ENCODE measurements at places on chromosomes 12 and 14.

GRCh38 chr12:20629414-20630156 lies 65.5 kb upstream of the SLCO1C1 start:
- no peak for DNase-seq

DNA sequence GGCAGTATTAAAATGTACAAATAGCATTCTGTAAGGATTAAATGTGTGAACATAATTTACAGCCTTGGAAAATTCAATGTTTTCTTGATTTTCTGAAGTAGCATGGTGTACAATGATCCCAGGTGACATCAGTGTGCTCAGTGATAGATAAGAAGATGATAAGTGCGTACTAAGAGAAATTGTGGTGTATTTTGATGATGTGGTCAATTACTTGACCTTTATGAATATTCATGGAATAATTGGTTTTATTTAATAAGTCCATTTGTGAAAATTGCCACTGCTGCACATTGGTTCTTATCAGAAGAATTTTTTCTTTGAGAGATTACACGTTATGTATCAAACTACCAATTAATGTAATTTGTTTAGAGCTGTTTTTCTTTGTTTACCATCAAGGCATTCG lies 128.8 kb downstream of the FOXG1 start:
- DNase-seq, result no peak

DNA sequence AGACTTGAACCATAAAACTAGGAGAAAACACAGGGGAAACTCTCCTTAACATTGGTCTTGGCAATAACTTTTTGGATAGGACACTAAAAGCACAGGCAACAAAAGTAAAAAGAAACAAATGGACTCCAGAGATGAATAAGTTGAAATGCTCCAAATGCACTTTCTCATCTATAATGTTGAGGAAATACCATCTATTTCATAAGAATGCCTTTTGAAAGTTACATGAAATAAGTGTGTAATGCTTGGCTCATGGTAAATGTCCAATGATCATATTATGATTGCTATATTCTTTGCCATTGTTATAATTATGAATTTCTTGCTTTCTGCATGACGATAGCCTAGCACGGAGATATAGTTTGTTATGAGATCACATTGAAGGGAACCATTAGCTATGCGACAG lies 19.8 kb downstream of the PDE6H start:
- DNase-seq, result no peak

DNA sequence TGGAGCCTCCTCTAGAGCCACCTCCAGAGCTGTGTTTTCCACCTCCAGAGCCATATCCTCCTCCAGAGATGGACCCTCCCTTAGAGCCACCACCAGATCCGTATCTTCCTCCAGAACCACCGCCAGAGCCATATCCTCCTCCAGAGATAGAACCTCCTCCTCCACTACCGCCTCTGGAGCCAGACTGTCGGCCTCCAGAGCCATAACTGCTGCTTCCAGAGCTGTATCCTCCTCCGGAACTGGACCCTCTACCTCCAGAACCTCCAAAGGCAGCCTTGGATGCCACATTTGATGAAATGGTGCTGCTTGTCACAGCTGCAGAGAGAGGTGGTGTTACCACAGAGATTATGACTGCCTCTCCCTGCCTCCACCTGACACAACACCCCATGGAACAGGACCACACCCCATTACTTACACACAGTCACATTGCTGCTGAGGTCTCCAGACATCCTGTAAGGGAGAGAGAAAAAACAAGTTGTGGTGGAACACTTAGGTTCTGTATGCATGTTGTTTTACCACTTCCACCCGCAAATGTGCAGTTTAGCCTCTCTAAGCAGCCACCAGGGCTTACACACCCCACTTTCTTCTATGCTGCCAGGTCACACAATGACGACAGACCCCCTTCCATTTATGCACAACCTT lies 6.8 kb downstream of the KRT2 start:
- DNase-seq, result peak; percentile 40

- DNase-seq, result no peak
Measured at GRCh38 chr14:94173471-94173884, 644 bp upstream of the PPP4R4 start.

GRCh38 chr12:25286837-25287236 lies 36.1 kb upstream of the KRAS start:
- DNase-seq, result no peak

DNA sequence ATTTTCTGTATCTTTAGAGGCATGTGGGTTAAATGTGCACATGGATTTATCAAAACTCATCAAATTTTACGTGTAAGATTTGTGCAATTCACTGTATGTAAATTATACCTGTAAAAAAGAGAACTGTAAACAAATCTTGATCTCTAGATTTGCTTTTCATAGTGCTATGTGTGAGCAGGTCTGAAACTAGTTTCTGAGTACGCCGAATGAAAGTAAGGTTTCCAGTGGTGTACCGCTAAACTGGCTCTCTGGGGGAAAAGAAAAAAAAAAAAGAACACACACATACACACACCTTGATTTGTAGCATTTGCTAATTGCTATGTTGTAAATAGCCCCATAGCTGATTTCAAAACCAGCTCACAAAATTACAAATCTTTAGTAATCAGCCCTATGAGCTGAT lies 8.6 kb upstream of the SLC41A2 start:
- no peak for DNase-seq

GRCh38 chr12:5220835-5221234 lies 177.2 kb downstream of the KCNA5 start:
- peak; percentile 1 for DNase-seq

GRCh38 chr12:94191811-94192210 lies 43.4 kb downstream of the PLXNC1 start:
- DNase-seq, result no peak

DNA sequence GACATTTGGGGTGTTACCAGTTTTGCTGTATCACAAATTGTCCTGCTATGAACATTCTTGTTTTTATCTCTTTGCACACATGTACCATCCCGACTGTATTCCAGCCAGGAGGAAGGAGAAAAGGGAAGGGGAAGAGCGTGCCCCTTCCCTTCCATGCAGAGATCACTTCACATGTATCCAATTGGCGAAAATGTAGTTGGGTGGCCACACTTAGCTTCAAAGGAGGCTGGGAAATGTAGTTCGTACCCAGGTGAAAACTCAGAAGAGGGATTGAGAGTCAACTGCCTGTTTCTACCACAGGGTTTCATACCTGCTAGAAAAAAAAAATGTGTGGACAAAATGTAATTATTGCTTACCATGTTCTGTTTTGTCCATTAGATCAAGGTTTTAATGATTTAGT lies 189.1 kb upstream of the PELI2 start:
- DNase-seq, result no peak

DNA sequence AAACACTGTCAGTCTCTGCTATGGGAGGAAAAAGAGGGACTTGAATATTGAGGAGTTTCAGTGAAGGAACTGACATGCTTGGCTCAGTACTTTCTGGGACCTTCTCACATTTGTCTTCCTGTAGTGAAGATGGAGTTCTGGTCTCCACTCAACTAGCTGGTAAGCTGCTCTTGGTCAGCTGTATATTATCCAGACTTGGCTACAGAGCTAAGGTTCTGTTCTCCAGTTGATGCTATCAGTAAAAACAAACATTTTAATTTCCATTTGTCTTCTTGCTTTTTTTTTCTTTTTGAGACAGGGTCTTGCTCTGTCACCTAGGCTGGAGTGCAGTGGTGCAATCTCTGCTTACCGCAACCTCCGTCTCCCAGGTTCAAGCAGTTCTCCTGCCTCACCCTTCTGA lies 5.3 kb downstream of the RNF34 start:
- no peak for DNase-seq

DNA sequence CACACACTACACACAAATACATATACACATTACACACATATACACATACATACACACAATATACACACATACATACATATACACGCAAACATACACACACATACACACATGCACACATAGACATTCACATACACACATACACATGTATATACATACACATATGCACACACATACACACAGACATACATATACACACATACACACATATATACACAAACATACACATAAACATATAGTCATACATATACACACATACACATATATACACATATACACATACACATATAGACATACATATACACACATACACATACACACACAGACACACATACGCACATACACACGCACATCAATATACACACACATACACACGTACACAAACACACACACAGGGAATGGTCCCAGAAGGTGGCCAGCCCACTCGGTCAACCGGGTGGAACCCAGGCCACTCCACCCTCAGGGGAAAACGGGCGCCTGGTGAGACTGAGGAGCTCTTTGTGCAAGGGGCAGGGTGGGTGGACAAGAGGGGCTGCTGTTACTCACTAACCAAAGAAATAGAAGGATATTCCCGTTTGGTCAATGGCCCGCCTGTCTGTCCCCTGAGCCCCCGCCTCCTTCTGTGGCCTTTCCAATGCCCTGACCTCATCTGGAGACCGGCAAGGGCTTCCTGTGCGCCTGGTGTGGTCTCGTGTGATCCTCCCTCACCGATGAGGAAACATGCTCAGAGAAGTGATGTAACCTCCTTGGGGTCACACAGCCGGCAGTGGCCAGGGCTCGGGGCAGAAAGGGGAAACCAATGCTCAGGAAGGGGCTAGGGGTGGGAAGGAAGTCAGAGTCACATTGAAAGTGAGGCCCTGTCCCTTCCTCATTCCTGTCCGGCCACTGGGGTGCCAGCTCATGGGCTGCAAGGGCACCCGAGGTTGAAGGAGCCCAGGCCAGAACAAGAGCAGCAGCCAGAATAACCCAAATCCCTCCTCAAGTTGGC lies 5.3 kb downstream of the TRPV4 start:
- peak; percentile 14 for DNase-seq

DNA sequence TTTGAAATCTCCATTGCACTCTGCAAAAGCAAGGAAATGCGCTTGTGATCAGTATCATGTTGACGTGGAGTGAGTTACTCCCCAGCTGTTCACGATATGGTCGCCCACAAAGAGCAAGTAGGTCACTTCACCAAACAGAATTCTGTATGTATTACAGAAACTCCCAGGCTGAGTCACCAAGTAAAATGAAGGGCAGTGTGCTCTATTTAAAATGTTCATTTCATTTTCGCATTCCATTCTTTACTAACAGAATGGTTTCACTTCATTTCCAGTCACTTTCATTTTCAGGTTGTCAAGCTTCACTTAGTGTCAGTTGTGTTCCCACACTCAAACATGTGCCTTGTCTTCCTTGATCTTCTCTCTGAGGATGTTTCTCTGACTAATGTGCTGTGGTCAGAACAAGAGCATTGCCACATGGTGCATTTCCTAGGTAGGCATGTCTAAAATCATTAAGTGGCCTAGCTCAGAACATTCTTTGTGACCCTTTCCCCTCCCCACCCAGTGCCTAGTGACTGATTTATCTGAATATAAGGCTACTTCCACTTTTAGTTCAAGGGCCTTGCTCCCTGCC lies 391.2 kb downstream of the RAD51B start:
- peak; percentile 68 for DNase-seq

- DNase-seq, result no peak
Measured at GRCh38 chr12:110744601-110745264, 2.0 kb upstream of the PPP1CC start.

GRCh38 chr12:77842430-77842829 lies 11.7 kb downstream of the NAV3 start:
- no peak for DNase-seq

DNA sequence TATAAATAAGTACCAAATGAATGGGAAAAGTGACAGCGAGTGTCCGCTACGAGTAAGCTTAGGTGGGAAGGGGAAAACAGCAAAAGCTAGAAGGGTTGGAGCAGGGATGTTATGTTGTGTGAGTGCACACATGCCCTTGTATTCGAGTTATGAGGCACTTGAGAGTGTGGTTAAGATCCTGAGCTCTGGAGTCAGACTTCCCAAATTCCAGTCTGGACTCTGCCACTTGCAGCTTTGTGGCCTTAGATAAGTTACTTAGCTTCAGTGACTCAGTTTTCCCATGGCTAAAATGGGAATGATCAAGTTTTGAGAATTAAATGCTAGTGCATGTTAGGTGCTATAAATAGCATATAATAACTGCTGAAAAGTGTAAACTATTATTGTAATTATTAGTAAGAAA lies 44.9 kb downstream of the KTN1 start:
- DNase-seq, result no peak

- DNase-seq, result no peak
Measured at GRCh38 chr12:25372002-25372401, 121.3 kb upstream of the KRAS start.

DNA sequence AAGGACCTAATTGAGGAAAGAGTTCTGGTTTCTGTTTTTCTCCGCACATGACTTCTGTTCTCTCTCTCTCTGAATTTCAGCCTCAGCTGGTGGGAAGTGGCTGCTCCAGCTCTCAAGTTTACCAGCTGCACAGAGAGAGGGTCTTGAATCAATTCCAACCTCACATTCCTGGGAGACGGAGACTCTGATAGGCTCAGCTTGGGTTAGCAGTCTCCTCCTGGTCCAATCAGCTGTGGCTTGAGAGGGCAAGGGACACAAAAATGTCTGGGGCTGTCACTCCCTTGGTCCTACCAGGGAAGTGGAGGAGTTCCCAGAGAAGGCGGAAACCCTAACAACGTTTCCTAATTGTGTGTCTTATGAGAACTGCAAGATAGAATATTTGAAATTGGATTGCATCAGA lies 7.0 kb downstream of the CCDC63 start:
- DNase-seq, result no peak

GRCh38 chr14:100065111-100065871 lies at the start of gene EVL:
EVL (plus strand) TSS chr14:100065422; CDS start chr14:100065501, 79 bp downstream.
- peak; percentile 80 for DNase-seq

GRCh38 chr14:97851428-97851995 lies 1054.3 kb downstream of the VRK1 start:
- no peak for DNase-seq

DNA sequence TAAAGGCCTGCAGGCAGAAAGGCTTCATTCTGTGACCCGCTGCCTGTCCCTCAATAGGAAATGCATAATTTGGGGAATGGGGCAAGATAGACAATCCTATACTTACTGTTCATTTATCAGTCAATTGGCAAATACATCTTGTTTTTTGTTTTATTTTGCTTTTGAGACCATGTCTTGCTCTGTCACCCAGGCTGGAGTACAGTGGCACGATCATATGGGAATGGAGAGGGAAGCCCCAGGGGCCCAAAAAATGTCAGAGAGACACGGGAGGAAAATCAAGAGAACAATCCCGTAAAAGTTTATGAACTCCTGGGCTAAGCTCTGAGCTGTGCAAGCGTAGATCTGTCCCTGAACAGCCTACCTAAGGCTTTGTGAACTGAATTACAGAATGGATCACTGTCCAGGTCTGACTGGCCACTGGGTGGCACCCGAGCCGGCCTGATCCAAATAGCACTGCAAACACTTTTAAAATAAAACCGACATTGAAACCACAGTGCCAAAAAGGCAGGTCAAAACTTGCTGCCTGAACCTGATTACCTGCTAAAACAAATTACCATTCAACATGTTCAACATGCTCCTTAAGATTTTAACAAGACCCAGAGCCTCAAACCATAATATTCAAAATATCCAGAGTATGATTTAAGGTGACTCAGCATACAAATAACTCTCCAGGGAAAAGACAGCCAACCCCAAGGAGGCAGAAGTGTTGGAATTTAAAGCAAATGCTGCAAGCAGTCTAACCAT lies 11.8 kb downstream of the COPS7A start:
- peak; percentile 44 for DNase-seq

DNA sequence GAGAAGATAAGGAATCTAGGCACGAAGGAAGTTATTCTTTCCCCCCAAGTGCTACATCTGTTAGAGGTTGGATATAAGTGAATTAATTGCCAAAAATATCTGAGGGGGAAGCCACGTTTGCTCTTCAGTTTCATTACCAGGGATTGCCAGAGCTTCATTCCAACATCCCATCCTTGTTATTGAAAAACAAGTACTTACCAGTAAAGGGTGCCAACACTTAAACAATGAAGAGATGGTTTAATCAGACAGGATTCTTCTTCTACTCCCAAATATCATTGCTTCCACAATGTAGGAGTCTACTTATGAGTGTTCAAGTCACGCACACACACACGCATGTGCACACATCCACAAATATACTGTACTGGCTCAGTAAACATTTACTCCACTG lies 312.4 kb downstream of the RPAP3 start:
- DNase-seq, result no peak

Measured in CD4-positive, alpha-beta T cell treated with Interleukin-15 for 4 hours (primary cell).